Stimulated activated CD4-positive, alpha-beta T cell treated with anti-CD3 and anti-CD28 coated beads, Interleukin-1b, Interleukin-23, amount 100 ng/mL, for 1 hour (primary cell): ENCODE measurements at places on chromosomes 1 and 21.

DNA sequence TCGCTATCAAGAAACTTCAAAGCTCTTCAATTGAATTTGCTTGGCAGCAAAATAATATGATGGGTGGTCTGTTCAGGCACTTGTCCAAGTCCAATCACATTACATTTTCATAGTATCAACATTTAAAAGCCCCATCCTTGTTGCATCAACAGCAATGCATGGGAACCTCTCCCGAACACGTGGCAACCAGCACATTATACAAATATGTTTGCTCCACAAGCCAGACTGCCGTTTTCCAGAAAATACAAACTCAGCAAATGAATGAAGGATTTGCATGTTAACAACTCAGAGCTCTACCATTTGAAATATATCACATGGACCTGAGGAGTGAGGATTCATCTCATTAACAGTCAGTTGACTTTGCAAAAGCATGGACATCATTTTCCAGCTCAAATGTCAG lies 20.0 kb upstream of the LYPLAL1 start:
- DNase-seq: no peak

- no peak for DNase-seq
These were observed 20.7 kb upstream of the RCC2 start for GRCh38 chr1:17460219-17460618.

- no peak for DNase-seq
These were observed 5.0 kb downstream of the PCNX2 start for GRCh38 chr1:233290396-233291034.

DNA sequence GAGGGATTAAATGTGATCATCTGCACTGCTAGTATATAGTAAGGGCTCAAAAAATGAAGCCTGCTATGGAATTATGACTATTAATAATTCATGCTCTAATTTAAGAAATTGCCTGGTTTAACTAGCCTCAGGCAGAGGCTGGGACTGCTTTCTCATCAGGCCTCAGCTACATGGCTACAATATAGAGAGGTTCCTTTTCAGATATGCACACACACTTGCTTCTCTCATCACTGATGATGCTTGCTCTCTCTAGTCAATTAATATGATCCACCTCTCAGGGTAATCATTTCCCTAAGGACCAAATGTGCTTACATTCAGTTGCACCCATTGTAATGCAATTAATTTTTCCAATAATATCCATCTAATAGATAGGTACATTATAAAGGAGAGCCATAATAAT lies 324.9 kb upstream of the ST6GALNAC5 start:
- DNase-seq: no peak

GRCh38 chr1:50424884-50425375 lies 1.7 kb upstream of the DMRTA2 start:
- DNase-seq: no peak

DNA sequence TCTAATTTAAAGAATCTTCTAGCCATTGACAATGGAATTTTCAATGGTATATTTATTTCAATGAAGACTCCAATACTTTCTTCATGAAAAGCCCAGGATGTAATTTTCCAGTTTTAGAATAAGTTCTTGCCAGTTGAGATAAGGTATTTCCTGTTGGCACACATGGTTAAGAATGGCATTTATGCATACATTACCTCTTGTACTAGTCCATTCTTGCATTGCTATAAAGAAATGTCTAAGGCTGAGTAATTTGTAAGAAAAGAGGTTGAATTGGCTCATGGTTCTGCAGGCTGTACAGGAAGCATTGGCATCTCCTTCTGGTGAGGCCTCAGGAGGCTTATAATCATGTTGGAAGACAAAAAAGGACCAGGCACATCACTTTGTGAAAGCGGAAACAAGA lies 1179.6 kb downstream of the AMY1C start:
- no peak for DNase-seq

DNA sequence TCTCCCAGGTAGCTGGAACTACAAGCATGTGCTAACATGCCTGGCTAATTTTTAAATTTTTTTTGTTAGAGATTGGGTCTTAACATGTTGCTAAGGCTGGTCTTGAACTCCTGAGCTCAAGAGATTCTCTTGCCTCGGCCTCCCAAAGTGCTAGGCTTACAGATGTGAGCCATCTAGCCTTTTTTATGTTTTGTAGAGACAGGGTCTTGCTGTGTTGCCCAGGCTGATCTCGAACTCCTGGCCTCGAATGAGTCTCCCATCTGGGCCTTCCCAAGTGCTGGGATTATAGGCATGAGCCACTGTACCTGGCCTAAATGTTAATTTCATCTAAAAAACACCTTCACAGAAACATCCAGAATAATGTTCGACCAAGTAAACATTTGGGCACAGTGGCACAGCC lies 48.6 kb downstream of the FNBP1L start:
- DNase-seq: no peak

DNA sequence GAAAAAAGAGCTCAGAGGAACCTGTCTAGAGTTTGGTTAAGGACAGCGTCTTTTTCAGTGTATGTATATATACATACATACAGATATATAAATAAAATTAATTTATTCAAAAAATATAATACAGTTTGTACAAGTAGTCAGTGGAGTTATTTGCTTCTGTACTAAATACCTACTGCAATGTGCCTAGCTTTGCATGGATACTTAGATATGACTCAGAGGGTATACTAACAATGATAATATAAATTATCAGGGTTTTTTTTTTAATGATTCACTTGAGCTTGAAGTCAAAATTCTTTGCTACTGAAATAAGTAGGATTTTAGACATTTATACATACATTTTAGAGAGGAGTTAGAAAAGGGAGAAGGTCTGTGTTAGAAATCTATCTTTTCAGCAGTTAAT lies 117.9 kb downstream of the PHTF1 start:
- no peak for DNase-seq

DNA sequence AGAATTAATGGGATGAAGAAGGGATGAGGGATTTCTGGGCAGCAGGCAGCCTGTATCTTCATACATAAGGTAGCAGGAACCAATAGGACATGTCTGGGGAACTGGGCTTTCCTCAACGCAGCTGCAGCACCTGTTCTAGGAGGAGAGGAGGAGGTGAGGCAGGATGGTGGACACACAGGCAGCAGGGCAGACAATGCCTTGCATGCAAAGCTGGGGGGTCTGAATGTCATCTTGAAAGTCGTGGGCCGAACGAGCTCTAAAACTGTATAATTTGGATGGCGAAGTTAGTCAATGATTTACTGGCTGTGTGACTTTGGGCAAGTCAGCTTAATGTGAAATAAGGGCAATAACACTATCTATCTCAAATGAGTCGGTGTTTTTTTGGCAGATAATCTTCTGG lies 124.4 kb downstream of the BEND5 start:
- DNase-seq: no peak

DNA sequence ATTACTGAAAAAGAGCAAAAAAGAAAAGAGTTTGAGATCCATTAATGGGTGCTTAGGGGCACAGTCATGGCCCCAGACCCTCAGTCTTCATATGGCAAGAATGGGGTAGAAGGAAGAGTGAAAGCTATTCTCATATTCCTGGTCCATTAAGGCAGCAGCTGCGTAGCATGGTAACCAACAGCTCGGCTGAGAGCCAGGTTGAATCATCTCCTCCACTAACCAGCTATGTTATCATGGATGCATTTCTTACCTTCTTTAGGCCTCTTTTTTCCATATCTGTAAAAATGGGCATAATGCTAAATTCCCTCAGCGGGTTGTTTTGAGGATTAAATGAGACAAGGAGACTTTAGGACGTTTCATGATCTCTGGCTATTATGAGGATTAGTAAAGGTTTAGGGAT lies 15.0 kb upstream of the SARS1 start:
- no peak for DNase-seq

DNA sequence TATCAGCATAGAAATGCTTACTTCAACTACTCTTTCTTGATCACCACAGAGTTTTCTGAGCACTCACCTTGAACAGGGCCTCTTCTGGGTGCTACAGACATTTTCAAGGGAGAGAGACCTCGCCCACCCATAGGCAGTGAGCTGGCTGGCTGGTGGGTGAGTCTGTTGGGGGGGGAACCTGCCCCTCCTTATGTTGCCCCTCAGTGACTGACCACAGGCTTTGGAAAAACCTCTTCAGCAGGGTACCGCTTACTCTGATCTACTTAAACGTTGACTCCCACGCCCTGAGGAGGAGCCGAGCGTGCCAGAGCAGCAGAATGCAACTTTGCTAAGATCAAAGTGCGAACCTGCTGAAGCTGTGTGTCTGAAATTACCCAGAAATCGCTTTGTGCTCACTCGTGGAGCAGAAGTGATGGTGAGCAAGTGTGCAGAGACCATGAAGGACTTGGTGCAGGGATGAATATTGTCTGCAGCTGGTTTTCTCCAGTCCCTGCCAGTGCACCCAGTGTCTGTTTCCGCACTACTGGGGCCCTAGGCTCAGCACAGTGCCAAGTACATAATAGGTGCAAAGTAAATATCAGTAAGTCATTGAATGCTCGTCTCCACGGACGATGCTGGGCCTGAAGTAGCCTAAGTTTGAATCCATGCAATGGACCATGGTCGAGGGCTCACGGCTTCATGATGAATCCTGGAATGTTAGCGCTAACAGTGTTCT lies 158.7 kb upstream of the IRF2BP2 start:
- DNase-seq: peak; percentile 20
